ENCODE measurements at places on chromosomes 16 and 17.

DNA sequence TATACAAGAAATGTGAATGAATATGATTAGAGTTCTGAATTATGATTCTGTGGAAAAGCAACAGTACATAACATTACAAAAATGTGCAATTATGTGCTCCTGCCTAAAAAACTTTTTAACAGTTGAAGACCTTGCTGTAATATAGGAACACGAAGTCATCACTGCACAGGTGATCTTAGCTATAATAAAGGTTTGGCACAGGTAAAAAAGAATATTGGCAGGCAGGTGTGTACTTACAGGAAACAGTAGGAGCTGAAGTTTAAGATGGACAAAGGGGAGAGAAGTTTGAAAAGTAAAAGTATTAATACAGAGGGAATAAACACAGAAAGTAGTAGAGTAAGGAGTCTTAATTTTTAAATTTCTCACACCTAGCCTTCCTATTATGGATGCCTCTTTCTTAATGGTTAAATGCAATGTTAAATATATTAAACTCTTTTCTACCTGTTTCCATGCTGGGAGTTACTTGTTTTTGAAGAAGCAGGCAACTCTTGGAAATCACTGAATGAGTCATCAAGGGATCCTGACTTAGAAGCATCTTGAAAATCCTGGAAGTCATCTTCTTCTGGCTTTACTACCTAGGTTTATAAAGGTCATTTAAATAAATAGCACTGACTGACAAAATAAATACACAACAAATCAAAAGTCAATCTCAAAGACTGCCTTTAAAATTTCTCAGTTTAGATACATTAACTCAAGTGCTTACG lies 40.7 kb downstream of the SYNRG start:
- DNase-seq: no peak

GRCh38 chr17:226108-227077 lies 44.9 kb upstream of the DOC2B start:
- DNase-seq: no peak

DNA sequence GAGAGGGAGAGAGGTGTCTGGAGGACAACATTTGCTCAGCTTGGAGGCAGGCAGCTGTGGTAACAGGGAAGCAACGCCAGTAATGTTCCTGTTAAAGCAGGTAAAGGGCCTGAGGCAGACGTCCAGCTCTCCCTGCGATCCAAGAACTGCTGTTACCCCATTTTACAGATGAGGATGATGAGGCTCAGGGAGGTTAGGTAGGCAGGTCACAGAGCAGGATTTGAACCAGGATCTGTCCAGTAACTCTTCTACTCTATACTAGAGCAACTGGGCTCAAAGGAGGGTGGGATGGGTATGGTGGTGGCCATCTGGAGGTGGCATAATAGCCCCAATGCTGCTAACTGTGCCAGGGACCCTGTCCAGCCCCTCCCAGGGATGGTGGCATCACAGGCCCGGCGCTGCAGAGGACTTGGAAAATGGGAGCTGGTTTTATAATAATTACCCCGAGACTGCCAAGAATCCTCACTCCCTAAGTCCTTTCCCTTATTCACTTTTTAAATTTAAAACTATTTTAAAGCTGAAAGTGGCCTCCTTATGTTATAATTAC lies 12.0 kb downstream of the CA7 start:
- DNase-seq: no peak

GRCh38 chr17:60970741-60971140 lies 293.1 kb downstream of the BCAS3 start:
- no peak for DNase-seq

- no peak for DNase-seq
These were observed 20.5 kb upstream of the MED9 start for GRCh38 chr17:17456251-17456650.

DNA sequence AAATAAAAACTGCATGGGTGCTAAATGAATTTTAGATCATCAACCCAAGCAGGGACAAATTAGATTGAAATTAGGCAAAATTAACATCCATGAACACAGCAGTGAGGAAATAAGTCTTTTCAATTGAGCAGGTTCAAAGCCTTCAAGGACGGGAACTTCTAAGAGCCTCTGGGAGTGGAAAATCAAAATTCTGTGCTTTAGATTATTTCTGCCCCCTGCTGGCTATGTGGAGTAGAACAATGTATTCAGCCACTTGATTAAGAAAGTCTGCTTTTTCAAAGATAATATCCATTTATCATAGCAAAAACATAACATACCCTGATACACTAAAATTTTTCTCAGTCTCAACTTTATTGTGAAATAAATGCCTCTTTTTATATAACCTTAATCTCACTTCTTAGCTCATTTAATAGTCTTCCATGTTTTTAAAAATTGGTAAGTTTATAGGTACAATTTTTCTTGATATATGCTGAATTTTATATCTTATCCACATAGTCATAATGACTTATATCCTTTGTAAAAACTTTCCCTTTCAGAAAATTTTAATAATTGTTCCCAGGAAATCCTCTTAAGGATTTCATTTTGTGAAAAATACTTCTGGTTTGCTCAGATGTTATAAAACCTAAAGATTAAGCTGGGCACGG lies 28.1 kb upstream of the NOL11 start:
- DNase-seq: peak; percentile 32

GRCh38 chr17:81064678-81065475 lies 29.9 kb downstream of the BAIAP2 start:
- no peak for DNase-seq

DNA sequence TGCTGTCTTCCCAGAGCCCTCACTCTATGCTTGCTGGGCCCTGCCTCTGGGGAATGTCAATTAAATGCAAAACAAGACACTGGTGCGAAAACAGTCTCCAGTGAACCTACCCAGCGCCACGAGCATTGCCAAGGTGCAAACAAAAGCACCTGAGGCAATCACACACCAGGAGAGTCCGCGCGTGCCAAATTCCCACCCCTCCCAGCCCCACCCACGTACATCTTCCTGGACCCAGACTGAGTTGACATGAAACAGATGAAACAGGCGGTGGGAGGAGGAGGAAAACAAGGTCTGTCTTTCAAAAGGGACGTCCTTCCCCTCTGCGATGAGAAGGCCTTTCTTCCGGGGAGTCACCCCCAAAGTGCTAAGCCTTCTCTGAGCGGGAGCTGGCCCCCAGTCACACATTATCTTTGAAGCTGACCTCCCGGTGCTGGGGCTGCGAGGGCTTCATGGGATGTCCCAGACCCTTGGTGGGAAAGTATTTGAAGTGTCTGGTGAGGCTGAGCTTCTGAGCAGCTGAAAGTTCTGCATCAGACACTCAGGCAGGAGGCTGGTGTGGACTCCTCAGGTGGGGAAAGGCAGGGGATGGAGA lies 200.4 kb downstream of the AXIN2 start:
- DNase-seq: no peak

DNA sequence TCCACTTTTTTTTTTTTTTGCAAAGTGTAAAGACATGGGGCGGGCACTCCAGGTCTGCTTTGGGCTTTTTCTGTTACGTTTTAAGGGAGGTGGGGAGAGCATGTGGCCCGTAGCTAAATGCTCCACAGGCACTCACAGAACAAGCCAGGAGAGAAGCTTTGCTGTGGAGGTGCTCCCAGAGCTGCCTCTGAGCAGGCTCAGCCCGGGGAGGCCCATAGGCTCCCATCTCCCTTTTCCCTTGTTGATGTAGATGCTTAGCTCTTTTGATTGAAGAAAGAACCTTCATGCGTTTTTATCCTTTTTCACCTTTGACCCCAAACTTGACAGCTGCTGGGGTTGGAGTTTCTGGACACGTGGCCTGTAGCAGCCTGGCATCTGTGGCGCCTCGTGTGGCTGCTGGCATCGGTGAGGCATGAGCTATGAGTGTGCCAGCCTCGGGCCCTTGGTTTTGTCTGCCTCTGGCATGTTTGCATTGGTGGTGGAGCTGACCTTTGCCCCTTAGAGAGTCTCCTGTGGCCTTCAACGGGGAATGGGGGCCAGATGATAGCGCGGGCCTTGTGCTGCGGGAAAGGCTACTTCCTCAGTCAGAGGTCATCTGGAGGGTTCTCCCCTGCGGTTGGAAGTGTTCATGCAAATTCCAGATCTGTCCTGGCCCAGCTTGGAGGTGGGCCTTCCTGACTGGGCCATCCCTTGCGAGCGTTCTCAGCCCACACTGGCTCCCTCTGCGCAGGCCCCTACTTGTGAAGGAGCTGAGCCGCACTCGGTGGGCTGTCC lies 20.0 kb upstream of the IL17C start:
- no peak for DNase-seq

GRCh38 chr17:42163113-42163512 lies 8.3 kb upstream of the RAB5C start:
- no peak for DNase-seq

All from T-helper 9 cell (primary cell).